ENCODE measurements at places on chromosomes 3 and 15.

DNA sequence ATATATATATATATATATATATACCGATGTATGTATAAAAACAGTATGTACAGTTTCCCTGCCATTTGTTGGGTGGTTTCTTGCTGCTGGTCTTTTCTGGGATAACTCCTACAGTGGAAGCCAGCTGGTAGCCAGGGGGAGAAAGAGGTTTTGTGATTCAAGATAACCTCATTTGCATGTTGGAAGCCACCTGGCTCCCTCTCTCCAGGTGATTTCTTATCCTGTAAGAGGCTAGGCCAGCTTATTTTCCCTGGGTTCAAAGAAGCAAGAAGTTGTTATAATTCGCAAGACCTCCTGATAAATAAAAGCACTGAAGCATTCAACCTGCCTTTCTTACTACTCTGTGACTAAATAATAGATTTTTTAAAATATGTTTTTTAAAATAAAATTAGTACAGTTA lies 443.3 kb downstream of the VGLL3 start:
- DNase-seq: no peak

DNA sequence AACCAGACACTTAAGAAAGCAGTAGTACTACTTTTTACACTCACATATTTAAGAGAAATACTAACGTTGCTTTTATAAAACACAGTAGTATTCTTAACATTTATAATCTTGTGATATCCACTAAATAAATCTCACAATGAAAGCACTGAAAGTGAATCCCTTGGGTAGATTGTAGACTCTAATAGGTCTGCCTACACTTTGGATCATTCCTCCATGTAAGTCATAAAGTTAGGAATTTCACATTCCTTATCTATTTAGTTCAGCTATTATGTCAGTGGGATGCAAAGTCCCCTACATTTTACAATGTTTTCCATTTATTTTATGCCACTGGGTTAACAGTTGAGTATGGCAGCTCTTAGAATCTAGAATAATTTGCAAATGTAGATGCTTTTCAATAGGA lies 330.7 kb downstream of the LSAMP start:
- DNase-seq: no peak

GRCh38 chr3:150970665-150971324 lies 1.7 kb downstream of the CLRN1 start:
- no peak for DNase-seq

DNA sequence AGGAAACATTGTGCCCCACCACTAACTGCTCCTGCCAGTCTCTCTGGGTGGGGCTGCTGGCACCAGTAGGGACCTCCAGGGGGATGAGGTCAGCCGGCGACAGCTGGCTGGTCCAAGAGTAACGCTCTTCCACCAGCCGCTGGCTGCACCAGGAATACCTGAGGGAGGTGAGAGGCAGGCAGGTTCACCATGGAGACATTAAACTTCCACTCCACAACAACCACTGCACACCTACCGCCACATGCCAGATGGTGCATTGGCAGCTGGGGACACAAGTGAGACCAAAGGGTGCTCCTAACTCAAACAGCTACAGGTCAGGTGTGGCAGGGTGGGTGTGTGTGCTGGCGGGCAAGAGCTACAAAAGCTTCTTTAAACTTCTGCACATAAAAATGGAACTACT lies 4.5 kb downstream of the POLG start:
- no peak for DNase-seq

DNA sequence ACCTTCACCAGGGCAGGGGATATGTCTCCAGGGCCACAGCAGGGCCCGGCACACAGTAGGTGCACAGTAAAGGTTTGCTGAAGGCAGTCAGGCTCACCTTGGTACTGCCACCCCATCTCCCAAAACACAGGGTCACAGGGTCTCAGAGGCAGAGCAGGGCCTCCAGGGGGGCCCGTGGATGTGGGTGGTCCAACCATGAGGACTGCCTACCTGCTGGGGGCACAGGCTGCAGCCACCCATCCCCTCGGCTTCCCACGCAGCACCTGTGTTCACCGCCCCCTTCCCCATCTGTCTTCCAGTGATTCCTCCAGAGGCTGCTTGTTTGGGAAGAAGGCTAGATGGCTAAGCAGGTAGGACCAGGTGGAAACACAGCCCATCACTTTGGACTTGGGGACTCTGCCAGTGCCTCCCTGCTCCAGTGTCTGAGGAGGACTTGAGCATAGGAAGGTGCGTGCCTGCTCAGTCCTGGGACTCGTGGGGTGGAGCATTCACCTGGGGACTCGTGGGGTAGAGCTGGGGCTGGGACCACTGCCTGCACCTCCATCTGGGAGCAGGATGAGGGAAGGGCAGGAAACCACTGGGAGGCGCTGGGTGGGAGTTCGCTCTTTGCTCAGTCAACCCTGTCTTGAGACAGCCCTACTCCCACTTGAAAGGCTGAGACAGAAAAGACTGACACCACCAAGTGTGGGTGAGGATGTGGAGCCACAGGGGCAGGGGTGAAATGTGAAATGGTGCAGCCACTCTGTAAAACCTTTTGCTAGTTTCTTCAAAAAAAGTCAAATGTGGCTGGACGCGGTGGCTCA lies 18.8 kb upstream of the PLXND1 start:
- DNase-seq: no peak

- no peak for DNase-seq
Measured at GRCh38 chr3:188789251-188789650, 382.5 kb upstream of the TPRG1 start.

- peak; percentile 16 for DNase-seq
Measured at GRCh38 chr15:81752546-81752942, 293.3 kb downstream of the MEX3B start.

GRCh38 chr3:50971487-50971924 lies 296.8 kb downstream of the DOCK3 start:
- DNase-seq: no peak

GRCh38 chr3:124691599-124691998 lies 38.7 kb upstream of the UMPS start:
- no peak for DNase-seq

DNA sequence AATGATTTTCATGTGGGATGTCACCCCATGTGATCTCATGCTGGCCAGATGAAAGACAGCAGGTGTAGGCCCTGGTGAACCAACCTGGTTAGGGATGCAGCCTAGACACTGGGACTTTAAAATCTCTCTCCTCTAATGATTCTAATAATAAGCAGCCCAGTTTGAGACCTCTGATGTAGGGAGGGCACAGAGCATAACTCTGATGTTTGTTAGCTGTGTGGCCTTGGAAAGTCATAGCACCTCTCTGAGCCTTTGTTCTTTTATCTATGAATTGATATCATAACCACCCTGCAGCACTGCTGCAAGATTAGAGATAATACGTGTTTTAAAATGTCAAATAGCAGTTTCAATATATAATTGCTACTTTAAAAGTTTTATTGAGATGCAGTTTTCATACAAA lies 106.0 kb downstream of the RPL22L1 start:
- no peak for DNase-seq

GRCh38 chr15:62840526-62841268 lies 201.8 kb upstream of the TPM1 start:
- no peak for DNase-seq

DNA sequence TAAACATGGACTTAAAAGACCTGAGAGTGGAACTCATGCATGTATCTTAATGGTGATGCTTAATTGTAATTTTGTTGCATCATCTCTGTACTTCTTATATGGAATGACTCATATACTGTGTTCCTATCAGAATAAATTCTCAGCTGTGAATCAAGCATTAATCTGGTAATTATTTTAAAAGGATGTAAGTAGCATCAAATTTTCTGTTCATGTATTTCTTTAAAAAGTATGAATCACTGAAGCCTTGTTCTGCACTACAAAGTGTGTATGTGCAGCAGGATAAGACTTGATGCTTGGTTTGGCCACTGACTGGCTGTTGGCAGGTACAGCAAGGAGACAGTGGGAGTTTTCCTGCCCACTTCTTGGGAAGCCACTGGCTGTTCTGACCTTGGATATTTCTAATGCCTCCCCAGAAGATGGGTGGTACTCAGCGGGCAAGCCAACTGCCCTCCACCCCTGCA lies 123.9 kb downstream of the ANO10 start:
- DNase-seq: no peak

GRCh38 chr15:59632714-59633113 lies 21.1 kb downstream of the GCNT3 start:
- no peak for DNase-seq

DNA sequence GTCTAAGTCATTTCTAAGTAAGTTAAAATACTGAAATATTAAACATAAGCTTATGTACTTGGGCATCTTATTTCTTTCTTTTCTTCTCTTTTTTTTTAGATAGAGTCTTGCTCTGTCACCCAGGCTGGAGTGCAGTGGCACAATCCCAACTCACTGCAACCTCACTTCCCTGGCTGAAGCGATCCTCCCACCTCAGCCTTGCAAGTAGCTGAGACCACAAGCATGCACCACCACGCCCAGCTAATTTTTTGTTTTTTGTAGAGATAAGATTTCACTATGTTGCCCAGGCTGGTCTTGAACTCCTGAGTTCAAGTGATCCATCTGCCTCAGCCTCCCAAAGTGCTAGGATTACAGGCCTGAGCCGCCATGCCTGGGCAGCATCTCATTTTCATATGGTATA lies 16.0 kb upstream of the ZNF710 start:
- DNase-seq: no peak

GRCh38 chr3:5136211-5136918 lies 14.3 kb downstream of the ARL8B start:
- no peak for DNase-seq

DNA sequence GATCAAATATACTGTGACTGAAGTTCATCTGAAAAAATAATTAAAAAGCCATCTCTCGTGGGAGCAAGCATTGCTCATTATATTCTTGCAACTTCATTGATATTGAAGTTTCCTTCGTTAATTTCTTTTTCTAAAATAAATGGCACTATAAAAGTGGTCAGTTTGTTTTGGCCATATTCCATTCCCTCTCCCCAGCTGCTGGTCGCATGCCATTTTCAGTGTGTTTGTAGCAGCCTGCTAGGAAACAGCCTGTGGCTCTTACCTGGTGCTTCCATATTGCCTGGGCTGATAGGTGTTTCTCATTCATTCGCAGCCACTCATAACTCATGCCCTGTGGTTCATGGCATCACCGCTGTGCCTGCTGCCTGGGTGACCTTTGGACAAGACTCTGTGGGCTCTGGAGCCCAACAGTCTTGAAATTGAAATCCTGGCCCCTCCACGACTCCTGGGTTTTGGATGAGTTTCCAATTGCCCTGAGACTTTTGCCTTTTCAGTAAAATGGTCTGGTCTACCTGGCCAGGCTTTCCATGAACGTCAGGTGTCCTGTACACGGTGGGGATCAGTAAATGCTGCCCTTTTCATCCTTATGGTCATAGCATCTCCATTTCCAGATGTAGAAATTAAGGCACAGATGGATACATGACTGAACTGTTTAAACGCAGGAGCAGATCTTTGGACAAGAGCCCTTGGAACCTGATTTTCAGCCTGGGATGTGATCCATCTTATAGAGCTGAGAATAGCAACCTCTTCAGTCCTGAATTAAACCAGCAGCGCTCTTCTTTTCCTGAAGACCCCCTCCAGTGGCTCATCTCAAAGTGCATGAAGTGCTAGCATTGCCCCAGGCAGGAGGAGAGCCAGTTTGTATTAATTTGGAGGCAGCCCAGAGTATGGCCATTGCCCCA lies 69.4 kb downstream of the SLCO3A1 start:
- DNase-seq: no peak

- DNase-seq: no peak
Measured at GRCh38 chr3:179265092-179265491, 14.2 kb upstream of the KCNMB3 start.

DNA sequence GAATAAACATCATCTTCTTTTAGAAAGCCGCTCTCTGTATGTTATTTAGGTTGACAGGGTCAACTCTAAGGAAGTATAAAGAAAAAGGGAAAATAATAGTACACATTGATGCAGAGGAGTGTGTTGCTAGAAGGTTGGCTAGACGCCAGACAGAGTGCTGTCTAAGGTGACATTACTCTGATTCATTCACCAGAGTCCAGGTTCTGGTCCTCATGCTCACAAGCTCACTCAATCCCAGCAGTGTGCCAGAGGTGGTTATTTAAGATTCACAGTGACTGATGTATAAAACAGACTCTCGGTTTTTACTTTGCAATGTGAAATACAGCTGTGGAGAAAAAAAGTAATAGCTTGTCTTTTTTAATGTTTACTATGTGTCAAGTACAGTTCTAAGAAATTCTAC lies 1.7 kb downstream of the CFAP44 start:
- no peak for DNase-seq

DNA sequence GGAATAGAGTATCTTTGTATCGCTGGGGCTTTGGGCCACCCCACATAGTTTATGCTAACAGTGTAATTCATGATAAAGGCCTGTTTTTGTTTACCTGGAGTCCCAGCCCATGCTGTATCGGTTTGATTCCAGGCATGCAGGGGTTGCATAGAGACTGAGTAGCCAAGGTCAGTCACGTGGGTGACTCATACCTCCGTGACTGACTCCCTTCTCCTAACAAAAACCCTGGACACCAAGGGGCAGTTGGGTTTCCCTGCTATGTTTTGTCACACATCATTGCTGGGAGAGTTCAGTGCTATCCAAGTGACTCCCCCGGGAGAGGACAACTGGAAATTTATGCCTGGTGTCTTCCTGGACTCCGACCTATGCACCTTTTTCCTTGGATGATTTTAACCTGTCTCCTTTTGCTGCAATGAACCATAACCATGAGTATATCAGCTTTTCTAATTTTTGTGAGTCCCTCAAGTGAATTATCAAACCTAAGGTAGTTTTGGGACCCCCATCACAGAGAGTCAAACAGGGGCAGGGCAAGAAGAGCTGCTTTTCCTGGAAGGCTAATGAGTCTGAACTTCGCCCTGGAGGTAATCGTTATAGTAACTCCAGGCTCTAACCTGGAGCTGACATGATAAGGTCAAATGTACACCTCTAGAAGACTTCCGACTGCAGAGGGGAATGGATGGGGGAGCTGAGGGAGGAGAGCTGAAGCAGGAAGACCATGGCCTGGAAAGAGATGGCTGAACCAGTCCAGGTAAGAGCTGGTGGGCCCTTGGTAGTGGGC lies 57.0 kb downstream of the SRGAP3 start:
- no peak for DNase-seq

DNA sequence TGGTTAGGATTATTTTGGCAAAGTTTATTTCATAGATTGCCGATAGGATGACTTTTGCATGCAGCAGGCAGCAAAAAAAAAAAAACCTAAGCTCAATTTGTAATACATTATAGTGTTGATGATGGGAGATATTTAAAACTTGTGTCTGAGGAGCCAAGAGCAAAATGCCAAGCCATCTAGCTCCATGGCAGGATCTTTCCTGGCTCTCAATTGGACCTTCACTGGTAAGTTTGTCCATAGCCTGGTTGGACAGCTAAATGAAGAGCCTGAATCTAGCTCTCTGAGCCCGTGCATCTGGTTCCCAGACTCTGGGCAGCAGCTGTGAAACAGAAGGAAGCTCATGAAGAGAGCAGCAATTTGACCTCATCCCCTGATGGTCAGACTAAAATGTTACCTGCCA lies 17.5 kb downstream of the STAC start:
- DNase-seq: no peak

- DNase-seq: no peak
Measured at GRCh38 chr3:107346564-107346963, 30.7 kb upstream of the CCDC54 start.

GRCh38 chr15:65130941-65131340 lies 2.7 kb downstream of the PDCD7 start:
- DNase-seq: no peak

All from caudate nucleus (tissue), 63 donors.